ENCODE measurements at places on chromosomes 2 and 18. TPM values are rescaled to one million over a fixed set of nuclear protein-coding genes. Genes with fewer than 3 reads are reported as not detected.

- DNase-seq: no peak
These were observed 10.0 kb downstream of the IL1R2 start for GRCh38 chr2:102001767-102002142.

Gene DUSP2
- polyA plus RNA-seq: 3.7 TPM

Gene RGPD5
- polyA plus RNA-seq: 17.9 TPM

- no peak for DNase-seq
These were observed 6.6 kb upstream of the PCBP1 start for GRCh38 chr2:70080610-70081200.

Data from renal pelvis (tissue), 12 donors.